ENCODE measurements at places on chromosomes 5 and 9. TPM values are rescaled to one million over a fixed set of nuclear protein-coding genes. Genes with fewer than 3 reads are reported as not detected.

SYK gene
- total RNA-seq = 8.4 TPM

TMOD1 gene
- 68.4 TPM for total RNA-seq

PCDHGB7 gene
- 18.0 TPM for total RNA-seq

DNA sequence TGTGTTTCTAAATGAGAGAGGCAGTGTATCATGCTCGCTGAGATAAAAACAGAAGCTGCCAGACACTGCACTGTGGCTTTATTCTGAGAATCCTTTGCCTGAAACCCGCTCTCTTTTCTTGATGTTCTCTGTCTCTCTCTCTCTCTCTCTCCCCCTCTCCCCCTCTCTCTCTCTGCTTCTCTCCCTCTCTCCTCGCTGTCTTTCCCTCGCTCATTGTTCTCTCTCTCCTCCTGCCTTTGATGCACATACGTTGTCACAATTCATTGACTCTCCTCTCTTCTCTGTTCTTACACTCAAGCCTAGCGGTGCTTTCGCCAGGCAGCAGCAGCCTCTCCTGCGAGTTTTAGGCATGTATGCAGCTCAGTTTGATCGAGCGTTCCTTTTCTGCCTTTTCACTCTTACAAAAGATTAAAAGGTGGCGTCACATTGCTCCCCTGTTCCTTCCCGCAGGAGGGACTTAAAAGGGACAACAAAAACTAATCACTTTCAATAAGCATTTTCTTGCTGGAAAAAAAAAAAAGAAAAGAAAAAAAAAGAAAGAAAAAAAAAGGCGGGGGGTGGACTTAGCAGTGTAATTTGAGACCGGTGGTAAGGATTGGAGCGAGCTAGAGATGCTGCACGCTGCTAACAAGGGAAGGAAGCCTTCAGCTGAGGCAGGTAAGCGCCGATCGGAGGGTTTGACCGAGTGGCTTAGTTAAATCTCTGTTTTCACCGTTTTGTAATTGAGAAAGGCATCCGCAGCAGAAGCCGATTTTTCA lies 717.9 kb upstream of the WWC1 start:
- no peaks in the 10 kb centered on the region for H3K27me3 ChIP-seq
- H3K4me3 ChIP-seq = peak overlapping the region; percentile 32
- no peaks in the 10 kb centered on the region for H3K36me3 ChIP-seq
- peaks cover 13% of the 10 kb centered on the region for H3K4me1 ChIP-seq

DNA sequence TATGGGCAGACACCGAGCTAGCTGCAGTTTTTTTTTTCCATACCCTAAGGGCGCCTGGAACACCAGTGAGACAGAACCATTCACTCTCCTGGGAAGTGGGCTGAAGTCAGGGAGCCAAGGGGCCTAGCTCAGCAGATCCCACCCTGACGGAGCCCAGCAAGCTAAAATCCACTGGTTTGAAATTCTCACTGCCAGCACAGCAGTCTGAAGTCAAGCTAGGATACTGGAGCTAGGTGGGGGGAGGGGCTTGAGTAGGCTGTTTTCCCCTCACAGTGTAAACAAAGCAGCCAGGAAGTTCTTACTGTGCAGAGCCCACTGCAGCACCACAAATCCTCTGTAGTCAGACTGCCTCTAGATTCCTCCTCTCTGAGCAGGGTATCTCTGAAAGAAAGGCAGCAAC lies 151.7 kb upstream of the HCN1 start:
- no peaks in the 10 kb centered on the region for H3K27me3 ChIP-seq
- H3K36me3 ChIP-seq = no peaks in the 10 kb centered on the region
- H3K27ac ChIP-seq = no peak overlapping the region
- no peak overlapping the region for H3K4me3 ChIP-seq
- H3K4me1 ChIP-seq = no peaks in the 10 kb centered on the region
